ENCODE measurements at places on chromosomes 12 and 14.

DNA sequence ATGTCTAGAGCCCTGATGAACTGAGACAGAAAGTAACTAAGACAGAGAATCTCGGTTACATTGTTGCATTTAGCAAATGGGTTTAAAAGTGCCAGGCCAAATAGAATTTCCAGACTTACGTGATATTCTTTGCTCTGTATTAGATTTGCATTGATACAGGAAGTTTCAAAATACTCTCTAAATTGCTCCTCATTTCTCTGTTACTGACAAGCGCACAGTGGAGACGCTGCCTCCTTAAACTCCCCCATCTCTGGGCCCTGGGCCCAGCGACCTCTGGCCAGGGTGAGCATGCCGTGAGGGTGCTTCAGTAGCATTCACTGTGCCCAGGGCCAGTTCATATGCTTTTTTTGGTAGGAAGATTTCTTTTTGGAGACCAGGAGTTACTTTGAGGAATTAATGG, 22.9 kb upstream of the EVL start:
- no peak for DNase-seq

DNA sequence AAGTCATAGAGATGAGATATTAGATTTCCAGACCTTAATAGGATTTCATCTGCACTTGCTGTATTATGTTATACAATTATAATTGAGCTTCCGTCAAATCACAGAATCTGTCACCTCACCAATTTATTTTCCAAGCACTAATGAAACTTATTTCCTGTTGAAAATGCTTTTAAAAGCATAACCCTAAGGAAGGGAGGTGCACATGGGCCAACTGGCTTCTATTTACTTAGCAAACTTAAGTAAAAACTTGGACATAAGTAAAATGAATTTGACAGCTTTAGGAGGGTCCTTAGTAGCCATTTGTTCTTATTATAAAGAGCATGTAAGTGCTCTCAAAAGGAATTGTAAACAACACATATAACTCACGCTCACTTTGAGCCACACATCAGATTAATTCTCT, 462.2 kb upstream of the TMPO start:
- DNase-seq, result no peak

DNA sequence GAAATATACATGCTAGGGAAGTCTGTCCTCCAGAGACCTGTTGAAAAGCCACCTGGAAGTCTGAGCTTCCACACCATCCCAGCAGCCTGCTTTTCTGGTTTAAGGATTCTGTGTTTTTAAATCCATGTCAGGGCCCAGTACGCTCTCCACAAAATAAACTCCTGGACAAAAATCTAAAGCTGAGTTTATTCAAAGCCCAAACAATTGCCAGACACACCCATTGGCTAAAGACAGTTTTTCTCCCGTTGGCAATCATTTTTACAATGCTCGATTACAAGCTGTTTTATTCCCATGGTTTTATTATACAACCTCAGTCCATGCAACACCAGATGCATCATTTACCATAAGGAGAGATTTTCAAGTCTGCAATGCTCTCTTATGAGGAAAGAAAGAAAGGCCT, 94.5 kb downstream of the MYRFL start:
- no peak for DNase-seq

GRCh38 chr12:104664351-104664750, 207.6 kb downstream of the CHST11 start:
- DNase-seq, result no peak

DNA sequence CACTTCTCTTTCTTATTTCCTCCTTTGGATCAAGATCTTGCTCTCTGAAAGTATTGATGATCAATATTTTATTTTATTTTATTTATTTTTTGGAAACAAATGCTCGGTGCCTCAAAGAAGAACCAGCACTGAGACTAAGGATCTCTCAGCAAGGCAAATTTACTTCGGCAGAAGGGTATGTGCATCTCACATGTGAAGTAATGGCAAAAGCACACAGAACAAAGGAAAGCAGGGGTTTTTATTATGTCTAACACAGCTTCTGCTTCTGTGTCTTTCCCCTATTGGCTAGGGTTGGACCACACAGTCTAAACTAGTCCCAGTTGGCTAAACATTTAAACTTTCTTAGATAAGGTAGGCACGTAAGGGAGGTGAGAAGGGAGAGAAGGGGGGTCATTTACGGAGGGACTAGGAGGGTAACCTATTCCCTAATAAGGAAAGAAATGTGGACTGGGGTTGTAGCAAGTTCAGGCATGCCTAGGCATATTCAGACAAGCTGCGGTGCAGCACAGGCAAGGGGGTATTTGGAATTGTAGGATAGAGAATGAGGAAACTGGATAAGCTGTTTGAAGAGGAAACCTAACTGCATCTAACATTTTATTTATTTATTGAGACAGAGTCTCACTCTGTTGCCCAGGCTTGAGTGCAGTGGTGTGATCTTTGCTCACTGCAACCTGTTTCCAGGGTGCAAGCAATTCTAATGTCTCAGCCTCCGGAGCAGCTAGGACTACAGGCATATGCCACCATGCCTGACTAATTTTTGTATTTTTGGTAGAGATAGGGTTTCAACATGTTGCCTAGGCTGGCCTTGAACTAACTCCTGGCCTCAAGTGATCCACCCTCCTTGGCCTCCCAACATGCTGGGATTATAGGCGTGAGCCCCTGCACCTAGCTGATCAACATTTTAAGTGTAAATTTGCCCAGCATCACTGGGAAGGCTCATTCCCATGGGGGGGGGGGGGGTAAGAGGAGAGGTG, 90.0 kb upstream of the EIF5 start:
- no peak for DNase-seq

DNA sequence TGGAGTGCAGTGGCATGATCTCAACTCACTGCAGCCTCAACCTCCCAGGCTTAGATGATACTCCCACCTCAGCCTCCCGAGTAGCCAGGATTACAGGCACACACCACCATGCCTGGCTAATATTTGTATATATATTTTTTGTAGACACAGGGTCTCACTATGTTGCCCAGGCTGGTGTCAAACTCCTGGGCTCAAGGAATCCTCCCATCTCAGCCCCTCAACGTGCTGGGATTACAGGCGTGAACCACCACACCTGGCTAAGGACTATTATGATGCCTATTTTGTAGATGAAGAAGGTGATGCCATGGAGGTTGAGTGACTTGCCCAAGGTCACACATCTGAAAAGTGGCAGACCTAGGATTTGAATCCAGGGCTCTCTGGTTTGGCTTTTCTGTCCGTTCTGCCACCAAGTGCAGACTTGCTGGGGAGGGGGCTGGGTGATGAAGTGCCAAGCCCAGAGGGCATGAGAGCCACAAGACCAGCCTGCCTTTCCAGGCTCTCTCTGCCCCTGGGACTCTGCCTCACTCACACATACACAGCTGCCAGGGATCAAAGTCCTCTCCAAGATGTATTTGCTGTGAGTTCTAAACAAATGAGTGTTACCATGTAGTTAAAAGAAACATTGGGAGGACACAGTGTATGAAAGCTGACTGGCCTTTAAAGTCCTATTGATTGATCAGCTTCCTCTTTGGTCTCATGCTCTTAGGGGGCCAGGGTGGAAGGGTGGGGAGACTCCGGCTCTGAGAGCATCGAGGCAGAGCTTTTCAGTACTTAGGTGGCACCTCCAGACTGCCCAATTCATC, 21.3 kb upstream of the RBM19 start:
- no peak for DNase-seq

DNA sequence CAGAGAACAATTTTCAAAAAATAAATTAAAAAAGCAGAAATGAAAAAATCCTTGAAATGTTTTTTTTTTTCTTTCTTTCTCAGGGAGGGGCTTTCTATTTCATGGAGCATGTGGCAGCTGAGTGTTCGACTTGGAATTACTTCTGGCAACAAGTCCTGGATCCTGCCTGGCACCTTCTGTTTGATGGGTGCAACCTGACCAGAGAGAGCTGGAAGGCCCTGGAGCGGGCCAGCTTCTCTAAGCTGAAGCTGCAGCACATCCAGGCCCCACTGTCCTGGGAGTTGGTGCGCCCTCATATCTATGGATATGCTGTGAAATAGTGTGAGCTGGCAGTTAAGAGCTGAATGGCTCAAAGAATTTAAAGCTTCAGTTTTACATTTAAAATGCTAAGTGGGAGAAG, 22.5 kb upstream of the HIGD1C start:
- no peak for DNase-seq

DNA sequence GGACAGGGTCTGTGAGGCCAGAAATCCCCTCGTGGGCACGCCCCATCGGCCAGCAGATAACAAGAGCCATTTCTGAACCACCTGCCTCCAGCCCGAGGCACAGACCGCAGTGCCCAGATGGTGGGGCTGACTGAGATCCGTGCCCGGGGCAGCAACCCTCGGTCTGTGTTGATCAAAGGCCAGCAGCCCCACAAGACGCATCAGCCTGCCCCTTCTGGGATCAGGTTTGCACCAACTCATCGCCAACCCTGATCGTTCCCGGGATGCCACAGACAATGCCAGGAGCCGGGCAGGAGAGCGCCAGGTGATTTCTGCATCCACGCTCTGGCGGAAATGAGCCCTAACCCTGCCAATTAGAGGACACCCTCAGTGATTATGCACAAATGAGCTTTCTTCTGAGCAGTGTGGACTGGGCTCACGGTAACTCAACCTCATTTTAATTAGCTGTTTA, 64.5 kb downstream of the TESC start:
- DNase-seq, result no peak

DNA sequence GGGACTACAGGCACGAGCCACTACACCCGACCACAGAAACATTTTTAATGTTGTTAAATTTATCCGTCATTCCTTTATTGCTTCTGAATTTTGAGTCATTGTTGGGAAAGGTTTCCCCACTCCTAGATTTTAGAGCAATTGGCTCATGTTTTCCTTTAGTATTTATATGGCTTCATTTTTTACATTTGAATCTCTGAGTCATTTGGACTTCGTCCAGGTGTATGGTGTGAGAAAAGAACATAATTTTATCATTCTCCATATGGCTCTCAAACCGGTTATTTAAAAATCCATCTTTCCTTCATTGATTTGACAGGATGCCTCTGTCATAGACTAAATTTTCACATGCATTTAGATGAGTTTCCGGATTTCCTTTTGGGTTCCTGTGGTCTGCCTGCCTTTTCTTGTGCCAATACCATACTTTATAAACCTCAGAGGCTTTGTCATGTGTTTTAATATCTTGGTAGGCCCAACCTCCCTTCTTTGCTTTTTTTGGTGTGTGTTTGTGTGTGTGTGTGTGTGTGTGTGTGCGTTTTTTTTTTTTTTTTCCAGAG, 30.9 kb downstream of the LRTM2 start:
- peak; percentile 61 for DNase-seq

DNA sequence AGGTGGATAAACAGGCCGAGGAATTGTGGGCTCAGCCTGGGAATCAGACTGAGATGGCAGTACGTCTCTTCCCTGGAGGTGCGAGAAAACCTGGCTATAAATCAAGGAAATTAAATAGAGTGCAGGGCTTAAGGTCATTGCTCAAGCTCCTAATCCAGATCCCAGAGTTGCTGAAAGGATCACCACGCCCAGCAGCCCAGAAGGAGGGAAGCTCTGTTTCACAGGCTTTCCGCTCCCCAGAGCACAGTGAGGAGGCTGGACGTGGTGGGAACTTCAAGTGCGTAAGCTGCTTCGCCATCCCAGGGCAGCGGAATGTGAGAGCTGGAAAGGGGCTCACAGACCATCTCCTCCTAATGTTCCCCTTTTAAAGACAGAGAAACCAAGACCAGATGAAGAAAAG, 651.6 kb upstream of the TBX3 start:
- no peak for DNase-seq

GRCh38 chr14:104652386-104652785, 37.0 kb upstream of the INF2 start:
- no peak for DNase-seq

Data from HFFc6 (cell line).